Right ventricle myocardium inferior (tissue), 1 donor: ENCODE measurements at places on chromosomes 13 and 19.

- no peak for DNase-seq
These were observed 6.8 kb upstream of the ZSCAN5A start for GRCh38 chr19:56321254-56321988.

DNA sequence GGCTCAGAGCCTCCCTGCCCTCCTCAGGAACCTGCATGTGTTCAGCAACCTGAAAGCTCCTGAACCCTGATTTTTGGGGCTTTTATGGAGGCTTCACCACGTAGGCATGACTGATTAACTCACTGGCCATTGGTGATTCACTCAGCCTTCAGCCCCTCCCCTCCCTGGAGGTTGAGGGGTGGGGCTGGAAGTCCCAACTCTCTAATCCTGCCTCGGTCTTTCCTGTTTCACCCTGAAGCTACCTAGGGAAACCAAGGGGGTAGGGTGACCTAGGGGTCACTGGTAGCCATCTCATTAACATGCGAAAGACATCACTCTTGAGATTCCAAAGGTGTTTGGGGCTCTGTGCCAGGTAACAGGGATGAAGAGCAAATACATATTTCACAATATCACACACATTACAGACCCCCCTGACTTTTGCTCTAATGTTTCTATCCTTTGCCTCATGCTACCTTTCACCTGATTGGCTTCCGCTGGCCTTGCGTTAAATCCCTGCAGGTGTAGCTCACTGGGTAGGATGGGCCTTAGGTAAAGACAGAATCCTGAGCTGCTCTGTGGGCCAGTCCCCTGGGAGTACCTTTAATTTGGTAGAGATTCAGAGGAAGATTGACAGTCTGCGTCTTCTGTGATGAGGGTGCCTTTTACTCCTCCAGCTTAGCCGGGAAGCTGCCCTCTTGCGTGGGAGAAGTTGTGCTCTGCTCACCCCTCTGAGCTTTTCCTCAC is 260.6 kb downstream of the ATP8A2 start:
- no peak for DNase-seq

DNA sequence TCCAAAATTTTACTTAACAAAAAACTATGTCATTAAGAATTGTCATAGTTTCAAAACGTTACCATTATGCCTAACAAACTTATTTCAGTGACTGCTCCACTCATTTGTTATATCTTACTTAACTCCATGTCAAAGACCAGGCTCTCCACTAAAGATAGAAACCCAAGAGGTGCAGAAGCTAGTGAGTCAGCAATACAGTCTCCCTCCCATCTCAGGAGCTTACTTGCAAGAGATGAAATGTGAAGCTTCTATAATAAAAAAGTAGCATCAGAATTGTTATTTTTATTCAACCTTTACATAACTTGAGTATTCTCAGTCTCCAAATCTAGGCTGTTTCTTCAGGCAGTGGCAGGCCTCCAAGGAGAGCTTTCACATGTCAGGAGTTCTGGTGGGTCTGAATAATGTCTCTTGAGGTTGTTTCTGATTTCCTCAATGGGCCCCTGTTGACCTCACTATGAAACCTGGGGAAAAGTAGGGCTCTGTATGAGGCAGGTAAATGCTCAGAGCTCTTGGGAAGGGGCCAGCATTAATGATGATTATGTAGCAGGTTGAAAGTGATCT is 242.0 kb downstream of the NDFIP2 start:
- no peak for DNase-seq

DNA sequence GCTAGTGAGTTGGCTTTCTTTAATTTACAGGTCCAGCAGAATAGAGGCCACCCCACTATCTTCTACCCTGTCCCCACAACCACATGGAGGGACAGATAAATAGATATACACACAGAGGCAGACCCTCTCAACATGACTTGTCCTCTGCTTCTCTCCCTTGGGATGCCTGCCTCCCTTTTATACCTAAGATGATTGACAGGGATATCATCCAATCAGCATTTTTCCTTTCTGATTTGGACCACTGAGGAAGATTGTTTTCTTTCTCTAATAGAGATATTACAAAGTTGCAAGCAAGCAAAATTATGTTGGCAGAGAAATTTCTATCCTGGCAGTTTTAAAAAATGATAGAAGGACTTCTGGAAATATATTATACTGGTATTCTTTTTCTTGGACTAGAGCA is 35.8 kb downstream of the STOML3 start:
- no peak for DNase-seq
